NCI-H1417 (cell line): ENCODE measurements at places on chromosomes 16 and 17.
A peak's percentile ranks its signal among the peaks of the same experiment; 100 is the strongest.

- DNase-seq: no peak
Observed at GRCh38 chr17:62739645-62740388, 68.3 kb downstream of the MARCHF10 start.

DNA sequence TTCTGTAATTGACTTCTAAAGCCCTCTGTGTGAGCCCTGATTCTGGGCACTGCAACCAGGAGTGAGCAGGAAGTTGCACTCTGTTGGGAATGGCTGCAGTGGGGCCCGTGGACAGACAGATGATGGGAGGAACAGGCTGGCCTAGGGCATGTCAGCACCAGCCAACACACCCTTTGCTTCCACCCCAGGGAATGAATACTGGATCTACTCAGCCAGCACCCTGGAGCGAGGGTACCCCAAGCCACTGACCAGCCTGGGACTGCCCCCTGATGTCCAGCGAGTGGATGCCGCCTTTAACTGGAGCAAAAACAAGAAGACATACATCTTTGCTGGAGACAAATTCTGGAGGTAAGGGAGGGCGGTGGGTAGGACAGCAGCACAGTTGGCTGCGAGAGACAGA, 10.8 kb upstream of the LPCAT2 start:
- no peak for DNase-seq

DNA sequence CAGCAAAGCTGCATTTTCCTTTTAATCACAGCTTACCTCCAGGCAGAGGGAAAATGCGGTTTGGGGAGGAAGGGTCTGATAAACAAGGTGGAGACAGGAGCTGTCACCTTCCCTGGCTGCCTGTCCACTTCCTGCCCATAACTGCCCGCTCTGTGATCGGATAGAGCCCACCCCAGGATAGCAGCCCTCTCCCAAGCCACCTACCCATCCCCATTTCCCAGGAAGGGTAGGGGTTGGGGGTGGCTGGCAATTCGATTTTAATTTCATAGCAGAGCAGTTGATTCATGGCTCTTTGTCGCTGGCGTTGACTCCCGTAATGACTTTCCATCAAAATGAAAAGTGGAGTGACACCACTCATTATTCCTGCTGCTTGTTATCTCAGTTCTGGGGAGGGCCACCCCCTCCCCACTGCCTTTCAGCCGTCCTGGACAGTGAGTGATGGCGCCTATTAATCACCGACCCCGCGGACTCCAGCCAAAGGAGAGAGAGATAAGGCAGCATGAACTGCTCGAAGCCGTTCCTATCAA, 11.2 kb downstream of the CDK5RAP3 start:
- DNase-seq: peak; percentile 38

GRCh38 chr17:36468903-36469635, 17.4 kb upstream of the ZNHIT3 start:
- peak; percentile 83 for DNase-seq

- DNase-seq: no peak
Observed at GRCh38 chr17:74796211-74796610, 20.1 kb upstream of the NAT9 start.

DNA sequence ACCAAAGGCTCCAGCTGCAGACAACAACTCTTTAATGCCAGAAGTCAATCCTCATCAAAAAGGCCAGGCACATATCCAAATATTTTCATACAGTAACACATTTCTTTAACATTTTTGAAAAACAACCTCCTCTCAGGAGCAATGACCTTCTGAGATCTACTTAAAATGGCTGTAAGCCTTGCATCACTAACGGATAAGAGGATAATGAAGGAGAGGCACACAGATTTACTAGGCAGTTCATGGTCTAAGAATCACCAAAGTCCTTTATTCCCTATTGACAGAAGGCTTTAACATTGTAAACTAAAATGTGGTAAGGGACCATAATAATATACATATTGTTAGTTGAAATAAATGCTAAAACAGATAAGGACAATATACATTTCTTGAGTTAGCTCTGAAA, 114.7 kb downstream of the USP32 start:
- DNase-seq: no peak
